ENCODE measurements at places on chromosomes 7 and 10.

- DNase-seq, result no peak
Measured at GRCh38 chr10:62907470-62908212, 91.5 kb upstream of the EGR2 start.

DNA sequence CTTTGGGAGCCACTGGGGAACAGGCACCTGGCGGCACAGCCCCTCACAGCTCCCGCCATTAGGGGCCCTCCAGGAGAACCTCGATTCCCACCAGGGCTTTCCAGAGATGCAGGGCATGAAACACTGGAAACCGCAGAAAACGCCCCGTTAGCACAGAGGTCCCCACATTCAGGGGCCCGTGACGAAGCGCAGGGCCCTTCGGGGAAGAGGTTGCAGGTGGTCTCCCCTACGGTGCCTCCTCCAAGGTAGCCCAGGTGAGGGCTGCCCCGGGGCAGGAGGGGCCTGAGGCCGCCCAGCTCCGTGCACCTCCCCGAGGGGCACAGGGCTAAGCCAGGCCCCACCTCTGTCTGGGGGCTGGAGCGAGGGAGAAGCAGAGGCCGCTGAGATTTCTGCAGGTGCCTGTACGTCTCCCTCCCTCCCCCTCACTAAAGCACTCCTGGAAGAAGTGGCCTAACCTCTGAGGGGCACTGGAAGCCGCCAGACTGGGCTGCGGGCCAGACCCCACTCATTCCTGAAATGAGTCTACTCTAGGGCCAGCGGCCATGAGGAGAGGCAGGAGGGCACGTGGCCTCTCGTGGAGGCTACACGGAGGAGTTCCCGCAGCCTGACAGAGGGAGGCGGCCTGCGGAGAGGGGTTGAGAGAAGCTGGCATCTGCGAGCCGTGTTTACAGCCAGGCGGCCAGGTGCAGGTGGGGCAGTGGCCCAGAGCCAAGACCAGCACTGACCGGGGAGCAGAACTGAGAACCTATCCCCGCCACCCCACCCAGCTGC is 6.9 kb downstream of the PDGFA start:
- DNase-seq, result no peak

GRCh38 chr10:51892965-51893658 is 193.7 kb upstream of the CSTF2T start:
- DNase-seq, result peak; percentile 2

GRCh38 chr7:77188731-77189437 is 10.7 kb downstream of the FGL2 start:
- DNase-seq, result no peak

DNA sequence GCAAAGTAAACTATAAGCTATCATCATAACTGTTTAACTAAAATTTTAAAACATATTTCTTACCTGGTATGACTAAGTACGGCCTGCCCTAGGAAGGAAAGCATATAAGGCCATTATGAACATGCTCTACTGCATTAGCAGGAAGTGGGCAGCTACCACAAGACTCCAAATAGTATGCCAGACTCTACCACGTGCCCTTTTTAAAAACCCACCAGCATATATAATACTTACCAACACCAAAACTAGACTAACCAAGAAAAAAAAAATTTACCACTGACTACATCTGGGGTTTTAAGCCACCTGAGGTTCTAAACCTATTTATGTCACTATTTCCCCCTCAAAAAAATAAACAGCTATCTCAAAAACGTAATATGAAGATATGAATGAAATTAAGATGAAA is 30.1 kb downstream of the NUDCD3 start:
- DNase-seq, result no peak

GRCh38 chr7:98727146-98727709 is 110.1 kb downstream of the NPTX2 start:
- DNase-seq, result no peak

DNA sequence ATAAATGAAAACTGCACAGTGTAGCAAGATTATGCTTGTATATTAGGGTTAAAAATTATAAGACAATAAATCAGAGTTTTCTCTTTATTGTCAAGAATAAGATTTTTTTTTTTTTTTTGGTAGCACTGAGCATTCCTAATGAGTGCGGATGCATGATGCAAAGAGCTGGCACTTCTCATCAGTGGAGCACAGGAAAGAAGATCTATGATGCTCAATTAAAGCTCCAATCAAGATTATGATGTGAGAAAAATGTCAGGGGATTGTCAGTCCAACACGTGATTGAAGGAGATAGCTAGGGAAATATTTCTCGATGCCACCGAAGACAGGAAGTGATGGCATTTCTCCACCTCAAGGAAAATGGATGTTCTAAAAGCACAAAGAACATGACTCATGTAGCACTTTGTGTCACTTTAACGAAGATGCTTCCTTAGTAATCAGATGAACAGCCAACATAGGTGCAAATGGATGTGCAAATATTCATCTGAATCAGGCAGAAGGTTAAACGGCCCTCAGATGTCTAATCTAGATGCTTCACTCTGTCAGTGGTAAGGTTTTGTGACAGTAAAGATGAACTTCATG is 240.9 kb downstream of the THSD7A start:
- peak; percentile 68 for DNase-seq

DNA sequence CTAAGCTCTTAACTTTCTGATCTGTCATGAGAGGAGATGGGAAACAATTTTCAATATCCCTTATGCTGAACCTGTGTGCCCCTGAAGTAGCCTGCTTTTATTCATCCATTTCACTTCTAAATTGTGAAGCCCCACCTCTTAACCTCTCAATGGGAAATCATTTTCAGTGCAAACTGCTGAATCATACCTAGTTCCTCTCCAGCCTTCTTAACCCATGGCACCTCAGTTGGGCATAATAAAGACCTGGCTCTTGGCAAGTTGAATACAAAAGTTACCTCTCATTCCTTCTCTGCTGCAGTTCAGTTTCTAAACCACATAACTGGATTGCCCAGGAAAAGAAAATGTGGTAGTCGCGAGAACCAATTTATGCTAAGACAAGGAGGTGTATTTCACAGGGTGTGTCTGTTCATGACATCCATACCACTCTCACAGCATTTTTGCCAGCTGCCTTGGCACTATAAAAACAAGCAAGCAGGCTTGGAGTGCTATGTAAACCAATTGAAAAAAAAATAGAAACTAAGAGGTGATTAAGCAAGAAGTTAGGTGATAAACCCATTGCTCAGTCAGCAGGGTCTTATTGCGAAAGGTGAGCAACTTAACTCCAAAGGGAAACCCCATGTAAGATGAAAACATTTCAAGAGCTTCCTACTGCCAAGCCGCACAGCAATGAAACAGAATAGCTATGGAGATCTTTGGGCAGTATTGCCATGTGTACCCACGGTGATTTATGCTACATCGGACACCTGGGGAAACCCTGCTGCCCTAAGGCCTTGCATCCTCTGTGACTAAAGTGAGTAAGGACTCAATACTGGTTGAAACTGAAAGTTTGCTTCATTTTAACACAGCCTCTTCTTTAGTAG is 57.0 kb upstream of the DKK1 start:
- DNase-seq, result no peak

DNA sequence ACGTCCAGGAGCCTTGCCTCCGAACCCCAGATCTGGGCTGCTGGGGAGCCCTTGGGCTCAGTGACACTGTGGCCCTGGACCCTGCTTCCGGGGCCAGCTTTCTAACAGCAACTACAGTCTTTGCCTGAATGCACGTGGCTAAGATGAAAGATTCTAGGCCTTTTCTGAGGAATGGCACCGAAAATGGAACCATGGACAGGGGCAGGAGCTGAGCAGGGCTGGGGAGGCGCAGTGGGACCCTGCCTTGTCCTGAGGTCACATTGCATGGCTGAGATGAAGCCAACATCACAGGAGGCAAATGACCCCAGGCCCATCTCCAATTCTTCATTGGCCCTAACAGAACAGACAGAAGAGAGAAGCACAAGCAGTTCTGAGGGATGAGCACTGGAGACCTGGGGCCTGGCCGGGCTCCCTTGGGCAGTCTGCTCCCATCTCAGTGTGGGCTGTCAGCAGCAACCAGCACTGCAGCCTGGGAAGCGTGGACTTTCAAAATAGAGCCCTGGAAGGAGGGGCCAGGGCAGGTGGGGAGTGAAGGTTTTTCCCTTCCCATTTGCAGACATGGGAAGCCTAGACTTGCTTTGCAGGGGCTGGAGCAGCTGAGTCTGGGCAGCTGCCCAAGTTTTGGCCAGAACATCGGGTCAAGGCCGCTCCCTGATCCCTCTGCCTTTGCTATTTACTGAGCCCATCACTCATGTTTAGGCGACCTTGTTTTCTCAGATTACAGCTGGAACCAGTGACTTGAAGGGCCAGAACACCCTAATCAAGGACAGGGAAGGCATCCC is 114.4 kb upstream of the TCERG1L start:
- DNase-seq, result no peak

DNA sequence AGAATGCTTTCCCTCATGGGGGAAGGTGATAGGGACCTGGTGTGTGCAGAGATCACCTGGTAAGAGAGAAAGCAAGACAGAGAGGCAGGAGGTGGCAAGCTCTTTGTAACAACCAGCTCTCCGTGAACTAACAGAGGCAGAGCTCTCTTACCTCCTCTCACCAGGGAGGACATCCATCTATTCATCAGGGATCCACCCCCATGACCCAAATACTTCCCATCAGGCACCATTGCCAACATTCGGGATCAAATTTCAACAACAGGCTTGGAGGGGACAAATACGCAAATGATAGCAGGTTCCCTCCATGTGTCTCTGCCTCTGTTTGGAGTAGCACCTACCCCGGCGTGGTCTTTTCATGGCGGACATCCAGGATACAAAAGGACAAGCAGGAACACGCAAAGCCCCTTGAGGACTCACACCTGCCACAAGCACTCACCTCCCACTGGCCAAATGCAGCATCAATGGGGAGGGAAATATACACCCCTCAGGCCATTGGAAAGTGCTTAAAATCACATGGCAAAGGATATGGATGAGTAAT is 431.2 kb upstream of the AUTS2 start:
- no peak for DNase-seq

- peak; percentile 74 for DNase-seq
Measured at GRCh38 chr7:90613088-90613498, 17.0 kb downstream of the CDK14 start.

GRCh38 chr10:23742368-23742767 is 303.5 kb downstream of the OTUD1 start:
- DNase-seq, result no peak

DNA sequence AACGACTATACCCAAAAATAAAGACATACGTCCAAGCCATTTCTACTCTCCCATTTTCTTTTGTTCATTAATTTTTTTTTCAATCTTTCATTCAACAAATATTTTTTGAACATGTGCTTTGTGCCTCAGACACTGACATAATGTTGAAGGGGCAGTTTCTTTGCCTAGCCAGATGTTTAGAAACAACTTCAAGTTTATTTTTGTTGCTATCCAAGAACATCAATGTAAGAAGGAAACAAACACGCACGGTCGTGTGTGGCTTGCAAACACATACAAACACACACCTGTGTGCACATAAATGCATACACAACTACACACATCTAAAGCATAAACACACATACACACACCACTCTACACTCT is 39.9 kb downstream of the BTBD16 start:
- DNase-seq, result no peak

DNA sequence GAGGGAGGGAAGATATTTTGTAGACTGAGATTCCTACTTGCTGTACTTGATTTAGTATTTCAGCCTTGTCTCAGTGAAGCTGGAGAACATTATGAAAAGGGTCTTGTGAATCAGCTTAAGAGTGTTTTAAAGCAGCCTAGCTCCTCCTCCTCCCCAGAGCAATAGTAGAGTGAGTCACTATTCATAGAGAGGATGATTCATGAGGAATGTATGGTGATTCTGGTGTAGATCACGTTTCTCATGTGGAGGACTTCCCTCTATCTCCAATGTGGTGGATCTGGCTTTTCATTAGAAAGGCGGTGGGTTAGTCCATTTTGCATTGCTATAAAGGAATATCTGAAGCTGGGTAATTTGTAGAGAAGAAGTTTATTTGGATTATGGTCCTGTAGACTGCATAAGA is 340.1 kb upstream of the CHRM2 start:
- DNase-seq, result peak; percentile 11

DNA sequence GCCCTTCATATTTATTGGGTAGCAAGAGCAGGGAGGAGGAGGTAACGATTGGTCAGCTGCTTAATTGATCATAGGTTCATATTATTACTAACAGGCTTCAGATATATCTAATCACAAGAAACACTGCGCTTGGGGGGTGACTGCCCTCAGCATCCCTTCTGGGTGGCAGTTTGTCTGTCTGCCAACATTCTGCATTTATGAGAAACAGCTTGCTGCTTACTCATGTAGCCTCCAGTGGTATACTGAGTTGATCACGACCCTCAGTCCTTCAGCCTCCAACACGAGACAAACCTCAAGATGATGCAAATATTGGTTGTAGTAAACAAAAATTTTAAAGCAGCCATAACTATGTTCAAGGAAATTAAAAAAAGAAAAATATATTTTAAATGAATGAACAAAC is 657.8 kb upstream of the PHF14 start:
- DNase-seq, result no peak

- no peak for DNase-seq
Measured at GRCh38 chr10:31087011-31087410, 55.3 kb upstream of the ZNF438 start.

GRCh38 chr7:22287412-22287811 is 69.5 kb downstream of the RAPGEF5 start:
- DNase-seq, result no peak

- DNase-seq, result no peak
Measured at GRCh38 chr10:63437116-63437949, 28.4 kb downstream of the JMJD1C start.

GRCh38 chr10:44916429-44916828 is 5.3 kb downstream of the TMEM72 start:
- no peak for DNase-seq

GRCh38 chr7:41436139-41436538 is 266.8 kb downstream of the INHBA start:
- DNase-seq, result no peak

DNA sequence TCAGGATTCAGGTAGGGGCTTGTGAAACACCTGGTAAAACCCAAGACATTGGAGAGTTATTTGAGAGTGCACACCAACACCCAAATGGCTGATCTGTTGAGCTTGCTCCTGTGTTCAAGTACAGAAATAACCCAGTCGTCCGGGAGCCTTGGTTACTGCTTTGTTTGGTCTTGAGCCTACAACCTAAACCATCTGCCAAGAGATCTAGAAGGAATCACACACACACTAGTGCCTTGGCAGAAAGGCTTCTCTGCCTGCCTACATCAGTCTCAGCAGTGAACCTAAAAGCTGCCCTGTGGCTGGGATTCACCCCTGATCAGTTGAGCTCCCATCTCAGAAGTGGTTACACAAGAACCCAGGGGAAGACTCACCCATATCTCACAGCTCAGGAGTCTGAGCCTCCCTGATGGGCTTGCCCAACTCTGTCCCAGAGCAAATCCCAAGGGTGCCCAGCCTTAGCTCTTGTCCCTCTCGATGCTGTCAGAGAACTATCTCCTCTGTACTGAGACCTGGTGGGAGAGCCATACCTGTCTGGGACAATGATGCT is 167.6 kb downstream of the CXCL12 start:
- no peak for DNase-seq

DNA sequence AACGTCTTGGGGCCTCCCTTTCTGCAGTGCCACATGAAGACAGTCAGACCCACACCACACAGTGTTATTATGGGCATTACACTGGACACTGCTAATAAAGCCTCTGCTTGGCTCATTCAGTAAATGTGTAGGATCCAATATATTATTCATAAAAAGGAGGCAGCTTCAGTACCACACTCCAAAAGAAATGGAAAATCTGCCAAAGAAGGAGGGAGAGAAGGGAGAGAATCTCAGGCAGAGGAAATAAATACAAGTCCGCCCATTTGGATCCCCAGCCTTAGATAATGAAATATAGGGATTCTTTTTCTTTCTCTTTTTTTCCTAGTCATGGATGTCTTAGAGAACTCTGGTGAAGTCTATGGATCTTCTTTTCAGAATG is 162.2 kb downstream of the ELMO1 start:
- DNase-seq, result no peak

- no peak for DNase-seq
Measured at GRCh38 chr10:32240471-32240870, 106.5 kb downstream of the EPC1 start.

All from kidney capillary endothelial cell (primary cell).